ENCODE measurements at places on chromosomes 13 and 19. TPM values are rescaled to one million over a fixed set of nuclear protein-coding genes. Genes with fewer than 3 reads are reported as not detected.

Gene STAP2
- 5.0 TPM for total RNA-seq

Gene PPM1N
- total RNA-seq, result not detected

Gene S1PR4
- not detected for total RNA-seq

Gene KLHL1
- 0.23 TPM for total RNA-seq

Gene CCDC8
- total RNA-seq, result 23.9 TPM

Gene POU2F2
- 2.5 TPM for total RNA-seq

Gene VSIG10L
- total RNA-seq, result 3.5 TPM

Gene CNMD
- 2.8 TPM for total RNA-seq

Gene FFAR3
- total RNA-seq, result not detected

Gene CALR3
- total RNA-seq, result not detected

Gene ZNF665
- 8.2 TPM for total RNA-seq

Gene CEP89
- total RNA-seq, result 50.8 TPM

Gene SIGLEC12
- total RNA-seq, result not detected

All from neural crest cell (in vitro differentiated cells).